Activated T-cell treated with anti-CD3 and anti-CD28 coated beads for 4 hours (primary cell): ENCODE measurements at places on chromosomes 1 and 21.

GRCh38 chr1:45488666-45489377 lies 2.1 kb downstream of the TESK2 start:
- DNase-seq: no peak

GRCh38 chr1:97567000-97567749 lies 353.7 kb downstream of the DPYD start:
- DNase-seq: no peak

- no peak for DNase-seq
These were observed 101.4 kb upstream of the RGS1 start for GRCh38 chr1:192474080-192474683.

- no peak for DNase-seq
These were observed 29.1 kb downstream of the SMYD2 start for GRCh38 chr1:214310010-214310409.

GRCh38 chr21:41766883-41767605 lies at the start of gene RIPK4:
RIPK4 (minus strand) TSS chr21:41767052; CDS start chr21:41767041, 11 bp downstream.
- peak; percentile 60 for DNase-seq

DNA sequence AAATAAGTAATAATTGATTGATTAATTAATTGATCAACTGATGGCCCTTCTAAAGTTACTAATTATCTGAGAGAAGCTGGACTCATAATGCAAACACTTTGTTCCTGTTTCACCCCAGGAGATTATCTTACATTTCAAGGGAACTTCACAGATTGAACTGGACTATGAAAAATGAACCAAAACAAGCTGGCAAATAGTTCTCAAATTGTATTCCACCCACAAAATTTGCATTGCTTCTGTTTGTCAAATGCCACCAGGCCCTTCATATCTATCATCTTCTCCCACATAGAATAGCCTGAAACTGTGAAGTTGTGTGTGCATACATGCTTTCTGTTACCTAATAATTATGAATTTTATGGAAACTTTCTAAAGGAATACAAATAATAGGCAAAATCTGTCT lies 104.0 kb downstream of the ZNF281 start:
- DNase-seq: no peak

DNA sequence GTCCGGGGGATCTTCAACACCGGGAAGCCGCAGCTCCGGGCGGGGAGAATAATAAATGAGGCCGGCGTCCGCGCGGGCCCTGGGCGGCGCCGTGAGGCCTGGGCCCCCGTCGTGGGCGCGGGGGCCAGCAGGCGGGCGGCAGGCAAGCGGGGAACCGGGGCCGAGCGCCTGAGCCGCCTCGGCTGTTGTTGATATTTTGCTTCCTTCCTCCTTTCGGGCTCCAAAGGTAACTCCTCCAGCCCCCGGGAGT lies at the start of gene MEF2D:
Gene MEF2D (minus strand): TSS at position 233 of the 250 bp plus-strand sequence. CDS start 17,483 bp downstream, outside the sequence.
- no peak for DNase-seq

DNA sequence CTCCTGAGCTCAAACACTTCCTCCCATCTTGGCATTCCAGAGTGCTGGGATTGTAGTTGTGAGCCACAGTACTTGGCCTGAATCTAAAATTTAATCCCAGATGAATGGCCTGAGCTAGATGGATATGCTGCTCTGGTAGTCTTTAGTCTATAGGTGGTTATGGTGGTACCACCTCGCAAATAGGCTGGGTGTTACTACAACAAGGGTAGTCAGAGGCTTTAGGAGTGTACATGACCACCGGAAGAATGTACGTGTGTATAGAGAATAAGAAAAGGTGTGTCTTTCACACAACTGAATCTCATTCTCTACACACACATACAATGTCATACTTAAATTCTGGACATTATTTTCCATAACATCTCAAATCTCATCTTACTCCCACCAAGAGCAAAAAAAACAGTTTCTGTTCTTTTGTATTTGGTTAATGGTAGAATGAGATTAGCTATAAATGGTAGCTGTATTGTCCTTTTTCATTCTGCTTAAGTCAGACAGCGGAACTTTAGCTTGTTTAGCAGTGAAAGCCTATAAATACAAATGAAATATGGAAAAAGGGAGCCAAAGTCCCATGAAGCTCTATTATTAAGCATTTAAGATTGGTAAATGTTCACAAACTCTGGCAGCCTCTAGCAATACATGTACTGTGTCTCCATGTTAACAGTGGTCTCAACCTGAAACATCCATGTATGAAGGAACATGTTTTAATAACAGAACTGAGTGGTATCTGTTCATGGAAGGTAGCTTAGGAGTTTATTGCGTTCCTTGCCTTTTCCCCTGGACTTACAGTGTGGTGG lies 16.2 kb downstream of the CAP1 start:
- no peak for DNase-seq

DNA sequence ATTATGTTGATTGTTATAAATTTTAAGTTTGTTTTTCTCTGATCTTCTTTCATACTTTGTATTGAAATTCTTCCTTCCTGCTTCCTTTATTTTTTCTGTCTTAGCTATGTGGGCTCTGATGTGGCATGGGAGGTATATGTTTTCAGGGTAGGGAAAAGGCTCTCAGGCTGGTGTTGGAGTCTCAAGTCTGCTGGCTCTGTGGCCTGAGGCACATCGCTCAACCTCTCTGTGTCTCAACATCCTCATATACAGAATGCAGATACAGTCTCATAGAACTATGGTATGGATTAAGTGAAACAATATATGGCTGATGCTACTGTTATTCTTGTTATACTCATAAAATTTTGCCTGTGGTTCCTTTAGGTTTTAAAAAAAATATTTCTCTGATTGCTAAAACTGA lies 105.9 kb downstream of the KCNN3 start:
- no peak for DNase-seq

DNA sequence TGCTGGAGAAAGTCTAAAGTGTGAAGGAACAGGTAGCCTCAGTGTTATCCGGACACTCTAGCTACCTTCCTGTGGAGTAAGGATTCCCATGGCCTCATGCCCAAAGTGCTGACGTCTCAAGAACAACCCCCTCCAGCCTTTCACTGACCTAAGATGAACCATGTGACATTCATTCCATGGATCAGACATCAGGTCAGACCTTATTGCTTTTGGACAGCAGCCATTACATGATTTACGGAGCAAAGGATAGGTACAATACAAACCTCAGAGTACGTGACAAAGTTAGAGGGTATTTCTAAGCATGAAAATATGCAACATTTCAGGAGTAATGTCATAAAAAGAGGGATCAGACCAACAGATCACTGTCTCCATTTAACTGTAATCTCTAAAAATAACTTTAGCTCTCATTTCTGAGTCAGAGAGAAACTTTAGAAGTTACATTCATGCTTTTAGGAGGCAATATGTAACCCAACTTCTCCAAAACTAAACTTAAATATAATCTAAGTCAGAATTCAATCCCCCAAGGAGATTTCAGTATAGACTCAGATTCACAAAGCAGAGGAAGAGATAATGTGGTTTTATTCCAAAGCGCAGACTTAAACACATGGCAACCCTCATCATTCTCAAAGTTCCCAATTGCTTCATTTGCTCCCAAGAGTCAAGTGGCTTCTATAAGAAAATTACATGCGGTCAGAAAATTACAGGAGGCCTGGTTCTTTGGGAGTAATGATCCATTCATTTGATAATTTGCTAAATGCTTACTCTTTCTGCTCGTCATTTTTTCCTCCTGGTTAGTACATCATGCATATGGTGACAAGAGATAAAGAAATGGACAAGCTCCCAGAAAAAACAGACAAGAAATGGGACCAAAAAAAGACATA lies 280.4 kb downstream of the SETD4 start:
- DNase-seq: no peak

DNA sequence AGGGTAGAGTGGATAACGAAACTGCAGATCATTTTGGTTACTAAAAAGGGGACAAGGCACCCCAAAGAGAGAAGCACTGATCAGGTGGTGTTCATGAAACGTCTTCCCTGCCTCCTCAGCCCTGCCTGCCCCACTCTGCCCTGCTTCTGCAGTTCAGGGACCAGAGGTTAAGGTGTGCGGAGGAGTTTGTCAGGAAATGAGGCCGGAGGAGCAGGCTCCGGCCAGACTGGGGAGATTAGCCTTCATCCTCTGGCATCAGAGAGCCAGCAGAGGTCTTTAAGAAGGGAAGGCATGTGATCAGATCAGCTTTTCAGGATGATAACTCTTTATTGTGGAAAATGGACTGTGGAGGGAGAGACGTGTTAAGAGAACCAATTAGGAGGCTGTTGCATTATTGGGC lies 291.9 kb upstream of the NR5A2 start:
- DNase-seq: no peak

- no peak for DNase-seq
These were observed 2.0 kb downstream of the MEF2D start for GRCh38 chr1:156498432-156499193.

- DNase-seq: no peak
These were observed 36.5 kb upstream of the DNASE2B start for GRCh38 chr1:84361796-84362195.

DNA sequence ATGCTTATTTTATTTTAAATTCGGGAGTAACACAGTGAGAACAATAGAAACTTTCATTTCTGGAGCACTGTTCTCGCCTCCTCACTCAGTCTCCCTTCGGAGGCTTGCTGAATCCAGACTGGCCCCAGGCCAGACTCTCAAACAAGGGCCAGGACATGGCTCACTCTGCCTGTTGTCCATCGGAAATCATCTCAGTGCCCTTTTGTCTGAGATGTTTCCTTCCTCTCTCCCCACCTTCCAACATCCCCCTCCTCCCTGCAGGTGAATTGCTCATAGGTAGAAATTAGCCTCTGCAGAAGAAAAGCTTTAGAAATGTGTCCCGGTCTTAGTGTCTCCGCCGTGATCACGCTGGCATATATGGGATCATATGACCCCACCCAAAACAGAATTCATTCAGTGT lies 55.2 kb downstream of the ERG start:
- DNase-seq: no peak

GRCh38 chr1:241167121-241167630 lies 189.8 kb downstream of the RGS7 start:
- DNase-seq: no peak

- no peak for DNase-seq
These were observed 207.3 kb upstream of the CSF3R start for GRCh38 chr1:36689992-36690391.
